Astrocyte (in vitro differentiated cells and primary cell): ENCODE measurements at places on chromosomes 12 and 14. TPM values are rescaled to one million over a fixed set of nuclear protein-coding genes. Genes with fewer than 3 reads are reported as not detected.

- no peak for DNase-seq
Observed at GRCh38 chr14:30134936-30135335, 207.3 kb upstream of the PRKD1 start.

- no peak for DNase-seq
Observed at GRCh38 chr12:39807043-39807442, 187.4 kb upstream of the ABCD2 start.

- DNase-seq: no peak
Observed at GRCh38 chr12:48486679-48487078, 4.4 kb downstream of the C12orf54 start.

GRCh38 chr12:131598717-131599116 is 112.2 kb upstream of the SFSWAP start:
- no peak for DNase-seq

- no peak for DNase-seq
Observed at GRCh38 chr12:92051441-92051840, 94.2 kb downstream of the BTG1 start.

- no peak for DNase-seq
Observed at GRCh38 chr14:29603696-29604095, 324.0 kb downstream of the PRKD1 start.

DNA sequence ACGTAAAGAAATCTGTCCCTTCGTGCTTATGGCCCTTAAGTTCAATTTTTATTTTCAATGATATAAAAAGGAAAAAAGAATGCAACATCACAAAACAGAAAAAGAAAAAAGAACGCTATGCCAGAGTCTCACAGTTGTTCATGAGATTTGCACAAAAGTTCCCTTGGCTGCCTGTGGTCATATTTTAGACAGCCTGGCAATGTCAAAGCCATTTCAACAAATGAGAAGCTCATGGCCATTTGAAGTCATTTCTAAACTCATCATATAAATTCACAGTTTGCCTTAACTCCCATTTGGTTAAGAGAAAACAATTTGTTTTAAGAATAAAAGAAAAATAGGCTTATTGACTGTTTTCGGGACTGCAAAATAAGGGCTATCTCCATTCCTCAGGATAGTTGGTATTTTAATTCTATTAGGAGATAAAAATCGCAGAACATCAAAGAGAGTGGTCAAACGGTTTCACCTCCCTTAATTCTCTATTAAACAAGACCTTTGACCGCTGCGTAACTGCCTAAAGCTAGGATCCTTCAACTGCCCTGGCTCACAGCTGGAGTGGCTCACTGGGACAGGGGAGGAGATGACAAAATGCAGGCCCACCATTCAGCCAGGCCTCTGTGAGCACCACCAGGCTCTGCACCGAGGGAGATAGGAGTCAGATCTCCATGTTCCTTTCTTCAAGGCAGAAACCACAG is 119.2 kb upstream of the DAAM1 start:
- DNase-seq: no peak

DNA sequence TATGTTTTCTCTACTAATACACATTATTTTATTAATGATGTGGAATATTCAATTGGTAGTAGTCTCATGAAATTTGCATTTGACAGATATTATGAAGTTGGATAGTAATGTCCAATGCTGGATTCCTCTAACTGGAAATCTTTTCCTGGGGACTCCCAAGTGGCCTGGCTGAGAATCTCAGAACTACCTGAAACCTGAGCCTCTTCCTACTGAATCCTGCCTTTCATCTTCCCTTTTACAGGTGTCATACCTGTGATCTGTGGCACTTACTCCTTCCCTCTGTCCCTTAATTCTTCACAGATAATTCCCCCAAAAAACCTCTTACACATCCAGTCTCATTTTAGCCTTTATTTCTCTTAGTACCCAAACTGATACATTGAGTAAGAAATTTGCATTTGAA is 89.7 kb upstream of the MYF6 start:
- no peak for DNase-seq

GRCh38 chr14:50882932-50883826 is 11.3 kb downstream of the ABHD12B start:
- DNase-seq: no peak

GRCh38 chr14:98909251-98909944 is 362.6 kb downstream of the BCL11B start:
- peak; percentile 72 for DNase-seq

DNA sequence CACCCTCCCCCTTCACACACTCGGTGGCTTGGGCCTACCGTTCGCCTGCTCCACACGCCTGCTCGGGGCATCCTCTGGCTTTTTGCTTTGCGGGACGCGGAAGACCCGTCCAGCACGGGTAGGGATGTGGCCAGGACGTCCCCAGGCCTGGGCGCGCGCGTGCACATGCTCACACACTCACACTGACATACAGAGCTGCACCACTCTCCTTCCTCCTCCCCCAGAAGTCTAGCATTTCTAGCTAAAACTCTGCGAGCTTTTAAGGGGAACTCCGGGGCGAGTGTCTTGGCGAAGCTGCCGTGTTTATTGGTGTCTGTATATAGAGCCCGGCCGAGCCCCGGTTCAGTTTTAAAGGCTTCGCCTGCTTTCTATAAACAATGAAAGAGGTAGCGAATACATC is 5.0 kb downstream of the TBX5 start:
- no peak for DNase-seq

DNA sequence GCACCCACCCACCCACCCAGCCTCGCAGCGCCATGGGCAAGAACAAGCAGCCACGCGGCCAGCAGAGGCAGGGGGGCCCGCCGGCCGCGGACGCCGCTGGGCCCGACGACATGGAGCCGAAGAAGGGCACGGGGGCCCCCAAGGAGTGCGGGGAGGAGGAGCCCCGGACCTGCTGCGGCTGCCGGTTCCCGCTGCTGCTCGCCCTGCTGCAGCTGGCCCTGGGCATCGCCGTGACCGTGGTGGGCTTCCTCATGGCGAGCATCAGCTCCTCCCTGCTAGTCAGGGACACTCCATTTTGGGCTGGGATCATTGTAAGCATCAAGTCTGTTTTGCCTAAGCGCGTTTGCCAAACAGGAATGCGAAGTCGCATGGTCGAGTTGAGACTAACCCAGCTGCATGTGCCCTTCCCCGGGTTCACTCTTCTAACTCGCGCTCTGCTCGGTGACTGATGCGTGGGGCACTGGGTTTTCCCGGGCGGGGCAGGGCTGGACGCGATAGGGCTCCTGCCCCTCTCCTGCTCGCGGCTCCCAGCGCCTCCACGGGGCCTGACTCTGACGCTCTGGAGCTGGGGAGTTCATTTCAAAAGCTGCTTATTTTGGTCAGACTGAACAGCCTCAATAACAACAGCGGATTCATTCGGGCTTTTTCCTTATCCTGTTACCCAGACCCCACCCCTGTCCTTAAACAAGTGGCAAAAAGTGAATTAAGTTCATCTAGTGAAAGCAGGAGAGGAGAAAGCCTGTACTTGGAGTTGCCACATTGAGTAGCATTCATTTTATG is 458 bp downstream of the SSPN start:
- peak; percentile 51 for DNase-seq

GRCh38 chr12:52630008-52630500 is 11.7 kb upstream of the KRT73 start:
- no peak for DNase-seq

GRCh38 chr12:122929812-122930211 is 33.9 kb upstream of the VPS37B start:
- no peak for DNase-seq

DNA sequence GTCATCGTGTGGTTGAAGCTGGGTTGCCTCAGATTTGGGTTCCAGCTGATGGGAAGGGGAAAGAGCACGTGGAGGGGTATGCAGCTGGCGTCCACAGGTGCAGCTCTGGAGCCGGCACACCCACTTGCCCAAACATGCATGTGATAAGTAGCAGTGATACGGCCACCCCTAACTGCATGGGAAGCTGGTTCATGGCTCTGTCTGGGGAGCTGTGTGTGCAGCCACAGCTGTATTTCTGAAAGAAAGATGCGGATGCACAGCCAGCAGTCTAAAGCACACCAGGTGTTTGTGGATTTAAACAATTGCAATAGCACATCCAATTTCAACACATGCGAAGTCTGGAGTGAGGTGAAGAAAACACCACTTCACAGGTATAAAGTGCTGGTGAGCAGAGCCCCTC is 181.4 kb downstream of the EFCAB11 start:
- DNase-seq: no peak

GRCh38 chr14:74347097-74347794 is 1.0 kb upstream of the VRTN start:
- no peak for DNase-seq

- DNase-seq: no peak
Observed at GRCh38 chr14:72869407-72870329, 24.2 kb downstream of the DPF3 start.

DNA sequence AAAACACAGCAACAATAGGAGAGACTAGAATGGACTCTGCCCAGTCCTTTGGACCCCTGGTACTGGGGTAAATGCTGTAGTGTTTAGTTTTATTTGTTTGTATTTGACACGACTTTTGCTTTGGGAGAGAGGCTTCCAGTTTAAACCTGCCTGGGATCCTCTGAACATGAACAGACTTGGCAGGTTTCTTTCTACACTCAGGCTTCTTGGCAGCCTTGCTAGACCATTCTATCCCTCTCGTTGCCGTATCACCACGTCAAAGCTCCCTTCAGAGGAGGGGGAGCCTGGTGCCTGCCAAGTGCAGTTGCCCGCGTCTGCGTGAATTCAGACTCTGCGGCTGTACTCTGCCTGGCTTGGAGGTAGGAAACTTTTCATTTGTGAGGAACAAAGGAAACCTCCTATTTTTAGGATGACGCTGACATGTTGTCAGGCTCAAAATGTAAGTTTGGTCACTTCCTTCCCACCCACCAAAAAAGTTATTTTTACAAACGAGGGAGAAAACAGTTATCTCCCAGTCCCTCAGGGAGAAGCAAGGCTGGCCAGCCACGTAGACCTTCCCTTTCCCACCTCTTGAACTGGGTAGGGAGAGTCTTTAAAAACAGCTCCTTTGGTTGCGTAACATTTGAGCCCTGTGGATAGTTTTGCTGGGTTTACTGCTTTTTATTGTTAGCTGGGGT is 25.9 kb downstream of the CD9 start:
- DNase-seq: peak; percentile 87

DNA sequence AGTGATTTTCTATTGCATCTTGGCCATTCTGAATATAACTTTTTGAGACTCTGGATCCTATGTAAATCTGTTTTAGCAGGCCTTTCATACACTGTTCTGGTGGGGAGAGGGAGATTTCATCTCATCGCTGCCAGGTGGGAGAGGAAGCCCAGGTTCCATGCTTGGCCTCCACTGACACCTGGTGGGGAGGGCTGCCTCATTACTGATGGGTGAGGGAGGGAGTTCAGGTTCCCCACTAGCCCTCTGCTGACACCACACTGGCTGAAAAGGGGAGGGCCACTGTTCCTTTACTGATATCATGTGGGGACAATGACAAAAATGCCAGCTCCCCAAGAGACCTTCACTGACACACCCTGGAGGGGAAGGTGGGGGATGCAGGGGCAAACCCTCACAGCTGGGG is 2.4 kb upstream of the GALNT8 start:
- DNase-seq: no peak

GRCh38 chr12:29640589-29641345 is 143.0 kb downstream of the TMTC1 start:
- DNase-seq: peak; percentile 71

- no peak for DNase-seq
Observed at GRCh38 chr12:20272161-20272560, 96.2 kb upstream of the PDE3A start.

GRCh38 chr12:48782457-48783395 is 6.2 kb downstream of the ADCY6 start:
- DNase-seq: no peak

- DNase-seq: peak; percentile 53
Observed at GRCh38 chr12:5163661-5164060, 120.0 kb downstream of the KCNA5 start.

The MOAP1 gene
- total RNA-seq: 15.8 and 16.1 TPM in 2 replicates

The STXBP6 gene
- 27.1 and 27.5 TPM in 2 replicates for total RNA-seq

The AKAP5 gene
- 2.9 and 3.1 TPM in 2 replicates for total RNA-seq

The PRR13 gene
- total RNA-seq: 159 and 190 TPM in 2 replicates

The KSR2 gene
- total RNA-seq: 0.19 and 0.98 TPM in 2 replicates

The ALDH1L2 gene
- total RNA-seq: 69.2 and 91.6 TPM in 2 replicates

The DNAJC22 gene
- 0.34 and 0.52 TPM in 2 replicates for total RNA-seq

The SMAGP gene
- 1.3 and 3.6 TPM in 2 replicates for total RNA-seq

The AVPR1A gene
- total RNA-seq: 0.05 TPM in 1 of 2 replicates, not detected in the other
